ENCODE measurements at places on chromosomes 2 and 18.
A peak's percentile ranks its signal among the peaks of the same experiment; 100 is the strongest.

- DNase-seq, result no peak
Observed at GRCh38 chr2:233259730-233260129, 8.3 kb downstream of the ATG16L1 start.

- no peak for DNase-seq
Observed at GRCh38 chr2:174617120-174617519, 19.5 kb upstream of the WIPF1 start.

DNA sequence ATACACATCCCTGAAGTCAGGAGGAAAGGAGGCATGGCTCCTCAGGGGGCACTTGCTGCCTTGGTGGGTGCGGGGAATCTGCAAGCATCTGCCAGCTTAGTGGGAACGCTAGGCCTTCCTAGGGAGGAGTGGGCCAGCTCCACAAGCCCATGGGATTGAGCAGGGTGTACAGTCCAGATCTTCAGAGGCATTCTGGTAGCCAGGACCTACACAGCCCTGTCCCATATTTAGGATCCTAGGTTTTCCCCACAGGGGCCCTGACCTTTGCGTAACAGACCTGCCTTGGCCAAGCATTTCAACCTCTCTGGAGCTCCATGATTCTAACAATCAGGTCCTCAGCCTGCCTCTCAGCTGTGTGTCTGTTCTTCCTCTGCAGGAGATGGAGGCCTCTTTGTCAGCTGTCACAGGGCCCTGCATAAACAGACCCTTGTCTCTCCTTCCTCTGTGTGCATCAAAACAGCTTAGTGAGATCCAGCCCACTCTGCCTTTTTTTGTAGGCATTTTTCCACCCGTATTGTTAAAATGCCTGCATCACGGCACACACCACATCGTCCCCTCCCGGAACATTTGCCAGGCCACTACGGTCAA, 140.2 kb upstream of the NDUFV2 start:
- no peak for DNase-seq

- no peak for DNase-seq
Observed at GRCh38 chr18:73318739-73319479, 451.1 kb upstream of the NETO1 start.

GRCh38 chr2:133407341-133407740, 160.9 kb downstream of the NCKAP5 start:
- no peak for DNase-seq

DNA sequence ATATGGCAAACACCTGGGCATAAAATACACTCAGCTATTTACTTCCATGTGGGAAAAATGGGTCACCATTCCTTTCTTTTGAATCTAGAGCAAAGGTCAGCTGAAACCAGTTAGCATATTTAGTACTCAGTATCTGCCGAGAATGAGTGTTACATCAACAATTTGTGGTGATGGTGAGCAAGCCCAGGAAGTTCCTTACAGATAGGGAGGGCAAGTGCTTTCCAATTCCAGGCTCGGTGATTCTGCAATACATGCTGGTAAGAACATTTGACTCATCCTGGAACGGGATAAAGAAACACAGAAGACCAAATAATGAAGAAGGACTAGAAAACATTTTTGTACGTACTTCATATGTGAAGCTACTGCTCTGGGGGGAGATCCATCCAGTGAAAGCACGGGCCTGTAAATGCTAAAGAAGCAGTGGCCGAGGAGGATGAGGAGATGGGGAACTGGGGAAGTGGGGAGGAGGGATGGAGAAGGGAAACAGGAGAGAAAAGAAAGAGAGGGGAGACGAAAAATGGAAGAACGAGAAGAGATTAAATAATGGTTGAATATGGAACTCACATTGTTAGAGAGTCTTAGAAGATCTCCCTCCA, 251.9 kb downstream of the TTC32 start:
- DNase-seq, result peak; percentile 99

DNA sequence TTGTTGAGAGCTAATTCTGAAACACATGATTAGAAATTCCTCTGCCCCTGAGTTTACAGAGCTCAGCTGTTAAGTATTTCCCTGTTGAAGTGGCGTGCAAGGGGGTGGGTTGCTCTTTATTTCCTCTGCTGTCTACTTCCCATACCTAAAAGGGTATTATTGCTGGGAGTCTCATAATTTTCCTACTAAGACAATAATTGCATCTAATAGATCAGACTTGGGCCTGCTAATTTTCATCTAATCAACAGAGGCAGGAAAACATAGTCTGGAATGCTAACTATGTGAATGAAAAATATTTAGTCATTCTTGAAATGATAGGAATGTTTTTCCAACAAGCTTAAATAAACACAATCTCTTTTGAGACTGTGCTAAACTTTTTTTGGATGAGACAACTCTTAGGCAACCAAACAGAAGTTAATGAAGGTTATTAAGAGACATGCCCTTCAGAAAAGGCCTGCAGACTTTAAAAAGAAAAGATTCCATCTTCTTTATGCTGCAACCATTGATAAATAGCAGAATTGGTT, 111.4 kb downstream of the FEZ2 start:
- DNase-seq, result peak; percentile 79

DNA sequence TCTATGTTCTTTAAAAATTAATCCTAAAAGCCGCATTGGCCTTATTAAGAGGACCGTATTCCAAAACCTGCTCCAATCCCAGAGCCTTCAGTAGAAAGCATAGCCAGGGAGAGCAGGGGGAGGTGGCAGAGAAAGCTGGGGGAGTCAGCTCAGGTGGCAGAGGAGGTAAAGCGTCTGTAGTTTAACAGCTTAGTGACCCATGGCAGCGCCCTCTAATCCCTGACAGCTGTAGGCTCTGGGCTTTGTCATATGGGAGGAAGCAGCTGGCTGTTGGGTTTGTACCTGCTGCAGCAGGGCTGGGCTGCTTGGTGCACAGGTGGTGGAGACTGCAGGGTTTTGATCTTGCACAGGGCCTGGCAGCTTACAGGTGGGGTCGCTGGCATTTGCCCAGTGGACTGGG, 50.6 kb downstream of the THNSL2 start:
- no peak for DNase-seq

DNA sequence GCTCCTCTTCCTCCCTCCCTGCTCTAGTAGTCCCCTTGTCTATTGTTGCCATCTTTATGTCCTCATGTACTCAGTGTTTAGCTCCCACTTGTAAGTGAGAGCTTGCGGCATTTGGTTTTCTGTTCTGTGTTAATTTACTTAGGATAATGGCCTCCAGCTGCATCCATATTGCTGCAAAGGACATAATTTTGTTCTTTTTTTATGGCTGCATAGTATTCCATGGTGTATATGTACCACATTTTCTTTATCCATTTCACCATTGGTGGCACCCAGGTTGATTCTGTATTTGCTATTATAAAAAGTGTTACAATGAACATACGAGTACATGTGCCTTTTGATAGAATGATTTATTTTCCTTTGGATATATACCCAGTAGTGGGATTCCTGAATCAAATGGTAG, 12.5 kb downstream of the PIKFYVE start:
- no peak for DNase-seq

GRCh38 chr2:208033701-208034502, 8.6 kb upstream of the PLEKHM3 start:
- no peak for DNase-seq

DNA sequence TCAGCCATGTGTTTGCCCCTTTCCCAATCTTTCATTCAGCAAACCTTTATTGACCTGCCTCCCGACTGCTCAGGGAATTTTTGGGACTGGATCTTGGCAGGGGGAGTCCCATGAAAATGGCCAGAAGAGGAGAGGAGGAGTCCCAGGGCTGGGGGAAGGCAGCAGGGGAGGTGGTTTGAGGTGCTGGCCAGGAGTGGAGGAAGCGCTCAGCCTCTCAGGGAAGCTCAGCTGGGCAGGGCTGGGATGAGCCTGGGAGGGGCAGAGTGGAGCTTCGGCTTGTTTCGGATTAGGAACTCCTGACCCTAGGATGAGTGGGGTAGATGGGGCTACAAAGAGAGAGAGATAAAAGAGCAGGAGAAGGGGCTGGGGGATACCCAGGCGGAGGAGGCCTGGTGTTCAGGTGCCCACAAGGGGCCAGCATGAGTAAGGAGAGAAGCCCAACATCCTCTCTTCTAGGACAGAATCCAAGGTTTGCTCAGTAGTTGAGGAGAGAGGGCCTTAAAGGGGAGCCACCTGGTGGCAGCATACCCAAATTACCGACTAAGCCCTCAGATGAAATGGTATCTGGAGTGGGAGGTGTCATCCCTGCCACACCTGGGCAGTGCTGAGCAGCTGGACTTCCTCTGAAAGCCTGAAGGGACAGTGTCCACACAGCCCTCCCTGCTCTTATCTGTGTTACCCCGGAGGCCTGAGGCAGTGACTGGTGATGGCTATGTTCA, 91.1 kb downstream of the INHBB start:
- no peak for DNase-seq

GRCh38 chr2:179613701-179614100, 247.7 kb downstream of the ZNF385B start:
- DNase-seq, result no peak

- no peak for DNase-seq
Observed at GRCh38 chr18:75130591-75131328, 78.2 kb downstream of the PTGR3 start.

GRCh38 chr2:219002395-219003266, 9.4 kb upstream of the CRYBA2 start:
- DNase-seq, result no peak

- DNase-seq, result no peak
Observed at GRCh38 chr2:26184121-26184520, 11.2 kb downstream of the GAREM2 start.

DNA sequence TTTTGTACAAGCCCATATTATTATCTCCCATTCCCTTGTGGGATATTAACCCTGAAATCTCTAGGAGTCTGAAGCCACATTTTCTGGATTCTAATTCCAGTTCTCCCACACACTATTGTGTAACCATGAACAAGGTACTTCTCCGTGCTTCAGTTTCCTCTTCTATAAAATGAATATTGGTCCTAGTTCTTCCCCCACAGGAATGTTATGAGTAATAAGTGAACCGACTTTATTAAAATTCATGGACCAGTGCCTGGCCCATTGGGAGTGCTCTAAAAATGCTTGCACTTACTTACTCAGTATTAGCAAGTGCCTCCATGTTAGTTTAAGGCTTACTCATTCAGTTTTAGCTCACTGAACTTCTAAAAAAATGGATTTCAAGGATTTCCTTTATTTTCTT, 1.4 kb upstream of the ACMSD start:
- DNase-seq, result peak; percentile 87

DNA sequence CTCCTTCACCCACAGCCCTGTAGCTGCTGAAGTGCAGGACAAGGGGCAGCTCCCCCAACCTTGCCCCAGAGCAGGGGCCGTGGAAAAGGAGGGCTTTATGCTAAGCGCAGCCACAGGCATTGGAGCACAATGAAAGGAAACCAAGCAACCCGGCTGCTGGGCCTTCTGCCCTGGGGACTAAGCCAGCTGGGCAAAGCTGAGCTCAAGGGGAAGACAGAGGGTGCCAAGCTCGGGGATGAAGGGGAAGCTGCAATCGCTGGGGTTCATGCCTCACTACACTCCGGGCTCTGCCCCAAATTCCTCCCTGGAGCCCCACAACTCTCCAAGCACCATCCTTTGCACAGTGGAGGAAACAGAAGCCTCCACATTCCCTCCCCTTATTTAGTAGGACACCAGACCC, 12.4 kb downstream of the SFXN5 start:
- no peak for DNase-seq

DNA sequence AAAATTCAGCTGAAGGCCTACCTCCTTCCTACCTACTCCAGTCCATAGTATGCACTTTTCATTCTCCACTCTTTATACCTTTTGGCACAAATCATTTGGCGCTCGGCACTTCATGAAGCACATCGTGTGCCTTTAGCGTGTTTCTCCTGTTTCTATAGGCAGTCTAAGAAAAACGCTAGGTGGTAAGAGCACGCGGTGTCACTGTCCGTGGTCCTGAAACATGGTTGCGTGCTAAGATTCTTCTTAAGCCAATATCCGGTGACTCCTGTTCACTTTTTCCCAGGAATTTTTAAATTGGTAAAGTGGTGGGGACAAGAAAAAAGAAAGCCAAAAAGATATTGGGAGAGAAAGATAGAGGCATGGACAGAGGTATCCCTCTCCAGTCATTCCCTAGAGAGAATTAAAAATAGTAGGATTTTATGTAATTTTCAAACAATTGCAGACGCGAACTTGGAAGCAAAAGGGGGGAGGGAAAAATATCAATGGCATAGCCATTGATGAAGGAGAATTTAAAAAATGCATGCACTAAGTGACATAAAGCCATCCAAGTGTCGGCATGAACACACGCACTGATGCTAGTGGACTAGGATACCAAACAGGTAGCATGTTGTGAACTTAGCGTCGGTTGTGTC, 1.4 kb upstream of the CTNNA2 start:
- DNase-seq, result no peak

- DNase-seq, result no peak
Observed at GRCh38 chr2:232058063-232058877, 96.8 kb downstream of the DIS3L2 start.

DNA sequence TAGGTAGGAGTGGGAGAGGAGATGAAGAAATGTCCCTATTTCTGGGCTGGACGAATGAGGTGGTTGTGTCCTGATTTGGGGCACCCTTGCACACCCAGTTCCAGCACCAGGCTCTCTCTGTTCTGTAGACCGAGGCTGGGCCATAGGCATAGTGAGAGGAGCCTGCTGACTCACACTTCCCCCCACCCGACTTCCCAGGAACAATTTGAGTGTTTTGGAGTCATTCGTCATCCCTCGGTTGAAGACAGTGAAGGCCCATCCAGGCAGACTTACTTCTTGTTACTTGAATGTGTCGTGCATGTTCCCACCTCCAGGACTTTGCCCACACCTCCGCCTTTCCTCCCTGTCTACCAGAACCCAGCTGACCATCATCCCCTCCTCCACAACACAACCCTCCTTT, 179.1 kb downstream of the HAUS1 start:
- DNase-seq, result no peak

DNA sequence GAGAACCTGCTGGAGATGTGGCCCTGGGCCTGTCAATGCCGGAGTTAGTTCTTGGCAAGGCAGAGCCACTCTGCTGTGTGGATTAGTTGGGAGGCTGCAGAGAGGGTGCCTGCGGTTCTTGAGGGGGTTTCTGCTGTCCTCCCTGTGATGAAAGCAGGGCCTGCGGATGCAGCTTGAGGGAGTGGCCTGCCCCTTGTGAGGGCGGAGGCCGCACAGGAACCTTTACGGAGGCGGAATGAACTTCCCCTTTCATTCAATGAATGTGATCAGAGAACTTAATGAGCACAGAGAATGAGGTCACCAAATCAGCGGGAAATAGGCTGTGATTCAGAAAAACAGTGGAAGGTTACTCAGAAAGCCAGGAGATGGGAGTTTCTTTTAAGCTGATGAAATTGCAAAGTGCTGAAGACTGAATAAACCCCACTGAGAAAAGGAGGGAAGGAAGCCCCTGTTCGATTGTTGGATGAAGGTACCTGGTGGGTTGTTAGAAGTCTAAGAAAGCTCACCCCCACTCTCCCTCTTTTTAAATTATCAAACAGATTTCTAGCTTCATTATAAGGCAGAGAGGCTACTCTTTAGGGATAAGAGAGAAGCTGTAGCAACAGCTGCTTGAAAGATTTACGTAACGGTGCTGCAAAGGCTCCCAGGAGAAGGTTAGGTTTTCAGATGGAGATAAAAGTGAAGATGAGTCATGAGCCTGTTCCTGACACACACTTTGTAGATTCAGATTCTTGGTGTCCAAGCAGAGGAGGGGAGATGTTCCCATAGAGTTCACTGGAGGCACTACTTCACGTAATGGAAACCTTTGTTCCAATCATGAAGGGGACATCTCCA, 47.4 kb downstream of the VWA3B start:
- no peak for DNase-seq
